ENCODE measurements at places on chromosomes 1 and 21.
A peak's percentile ranks its signal among the peaks of the same experiment; 100 is the strongest.

- DNase-seq = no peak
Measured at GRCh38 chr1:70909262-70909822, 138.3 kb downstream of the PTGER3 start.

- DNase-seq = no peak
Measured at GRCh38 chr1:183548116-183548515, 42.1 kb downstream of the NCF2 start.

DNA sequence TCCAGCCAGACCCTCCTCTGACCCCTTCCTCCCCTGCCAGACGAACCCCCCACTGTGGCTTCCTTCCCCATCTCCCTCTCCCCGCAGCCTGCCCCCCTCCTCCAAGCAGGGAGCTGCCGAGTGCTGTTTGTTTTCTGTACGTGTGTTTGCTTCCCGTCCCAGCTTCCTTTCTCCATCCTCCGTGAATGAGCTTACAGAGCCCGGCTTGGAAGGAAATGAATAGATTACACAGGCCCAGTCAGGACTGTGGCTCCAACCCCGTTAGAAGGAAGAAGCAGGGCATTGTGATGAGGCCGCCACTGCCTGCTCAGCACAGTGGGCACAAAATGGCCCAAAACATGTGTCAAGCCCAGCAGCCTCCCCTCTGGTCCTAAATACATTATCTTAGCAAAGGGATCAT, 123.2 kb downstream of the IGSF21 start:
- no peak for DNase-seq

GRCh38 chr1:227136210-227136820, 182.0 kb downstream of the CDC42BPA start:
- no peak for DNase-seq

DNA sequence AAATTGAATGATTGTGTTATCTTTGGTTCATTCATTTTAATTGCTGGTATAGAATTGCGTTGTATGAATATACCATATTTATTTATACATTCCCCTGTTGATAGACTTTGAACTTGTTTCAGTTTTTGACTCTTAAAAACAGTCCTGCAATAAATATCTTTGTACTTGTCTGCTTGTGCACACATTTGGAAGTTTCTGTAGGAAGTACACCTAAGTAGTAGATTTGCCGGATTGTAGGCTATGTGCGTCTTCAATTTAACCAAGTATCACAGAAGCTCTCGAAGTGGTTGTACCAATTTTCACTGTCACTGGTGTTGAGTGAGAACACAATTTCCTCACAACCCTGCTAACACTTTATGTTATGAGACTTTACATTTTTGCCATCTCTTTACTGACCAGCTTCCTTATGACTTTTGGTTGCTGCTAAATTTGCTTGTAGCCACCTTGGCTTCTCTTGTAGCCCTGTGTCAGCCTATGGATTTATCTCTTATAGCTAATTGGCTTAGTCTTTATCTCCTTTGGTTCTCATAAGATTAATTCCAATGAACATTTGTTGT, 2.2 kb downstream of the TTC3 start:
- no peak for DNase-seq

DNA sequence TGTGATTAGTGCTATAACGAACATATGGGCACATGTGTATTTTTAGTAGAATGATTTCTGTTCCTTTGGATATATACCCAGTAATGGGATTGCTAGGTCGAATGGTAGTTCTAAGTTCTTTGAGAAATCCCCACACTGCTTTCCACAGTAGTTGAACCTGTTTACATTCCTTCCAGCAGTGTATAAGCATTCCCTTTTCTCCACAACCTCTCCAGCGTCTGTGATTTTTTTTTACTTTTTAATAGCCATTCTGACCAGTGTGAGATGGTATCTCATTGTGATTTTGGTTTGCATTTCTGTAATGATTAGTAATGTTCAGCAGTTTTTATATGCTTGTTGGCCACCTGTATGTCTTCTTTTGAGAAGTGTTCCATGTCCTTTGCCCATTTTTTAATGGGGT, 81.8 kb upstream of the SLC44A3 start:
- DNase-seq = no peak

DNA sequence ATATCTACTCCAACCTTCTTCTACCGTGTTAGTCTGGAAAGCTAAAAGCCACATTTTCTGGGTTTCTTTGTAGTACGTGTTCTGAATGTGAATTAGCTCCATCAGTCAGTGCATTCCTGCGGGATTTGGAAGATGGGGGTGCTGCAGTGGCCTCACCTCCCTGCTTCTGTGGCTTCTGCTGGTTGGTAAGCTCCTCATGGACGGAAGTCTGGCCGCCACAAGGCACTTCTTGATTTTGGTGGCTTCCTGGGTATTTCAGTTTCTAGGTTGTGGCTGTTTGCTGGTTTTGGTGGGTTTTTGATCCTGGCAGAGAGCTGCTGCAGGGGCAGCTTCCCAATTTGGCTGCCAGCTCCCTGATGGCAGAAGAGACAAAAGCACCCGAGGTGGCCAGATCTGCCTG, 20.9 kb upstream of the TACSTD2 start:
- no peak for DNase-seq

DNA sequence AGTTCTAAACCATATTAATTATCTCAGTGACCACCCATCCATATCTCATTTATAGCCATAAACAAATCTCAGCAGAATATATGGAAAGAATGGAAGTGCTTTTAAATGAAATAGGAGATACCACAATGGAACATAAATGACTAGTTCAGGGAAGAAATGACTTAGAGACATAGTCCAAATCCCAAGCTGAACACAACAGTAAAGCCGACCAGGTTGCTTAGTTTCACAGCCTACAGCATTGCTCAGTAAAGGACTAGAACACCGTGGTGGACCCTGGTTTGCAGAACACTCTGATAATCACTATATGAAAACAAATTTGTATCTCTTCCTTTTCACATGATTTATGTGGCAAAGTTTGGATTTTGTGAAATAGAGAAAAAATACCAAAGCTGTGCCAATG, 40.3 kb downstream of the MYSM1 start:
- no peak for DNase-seq

- DNase-seq = no peak
Measured at GRCh38 chr1:38420666-38421065, 374.1 kb upstream of the POU3F1 start.

DNA sequence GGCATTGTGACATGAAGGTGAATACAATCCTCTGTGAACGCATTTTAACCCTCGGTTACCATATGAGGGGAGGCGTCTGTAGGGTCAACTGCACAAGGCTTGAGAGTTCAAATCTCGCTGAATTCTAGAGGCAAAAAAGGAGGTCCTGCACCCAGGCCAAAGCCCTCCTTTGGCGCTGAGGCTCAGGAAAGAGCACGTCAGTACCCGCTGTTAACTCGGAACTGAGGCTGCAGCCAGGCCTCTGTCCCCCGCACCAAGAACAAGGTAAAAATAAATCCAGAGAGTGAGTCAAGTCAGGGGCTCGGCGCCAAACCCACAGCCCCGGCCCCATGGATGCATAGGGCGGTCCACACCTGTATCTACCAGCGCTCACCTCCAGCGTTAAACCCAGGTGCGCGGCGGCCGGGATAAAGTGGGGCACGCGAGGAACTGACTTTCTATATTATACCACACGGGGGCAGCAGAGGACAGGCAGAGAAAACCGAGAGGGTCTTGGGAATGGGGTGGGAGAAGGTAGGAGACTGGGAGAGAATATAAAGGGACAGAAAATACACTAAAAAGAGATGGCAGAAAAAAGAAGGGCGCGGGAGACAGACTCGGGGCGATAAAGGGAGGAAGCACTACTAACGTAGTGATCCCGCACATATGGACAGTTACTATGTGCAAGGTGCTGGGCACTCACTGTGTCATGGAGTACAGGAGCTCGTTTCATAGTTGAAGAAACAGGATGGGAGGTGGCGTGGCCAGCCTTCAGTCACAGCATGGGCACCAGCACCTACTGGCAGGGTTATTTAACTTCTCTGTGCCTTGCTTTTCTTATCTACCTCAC, 54.9 kb downstream of the DMRTA2 start:
- DNase-seq = peak; percentile 48

Data from activated naive CD4-positive, alpha-beta T cell treated with anti-CD3 and anti-CD28 coated beads for 36 hours (primary cell).